ENCODE measurements at places on chromosomes 1 and 21.

DNA sequence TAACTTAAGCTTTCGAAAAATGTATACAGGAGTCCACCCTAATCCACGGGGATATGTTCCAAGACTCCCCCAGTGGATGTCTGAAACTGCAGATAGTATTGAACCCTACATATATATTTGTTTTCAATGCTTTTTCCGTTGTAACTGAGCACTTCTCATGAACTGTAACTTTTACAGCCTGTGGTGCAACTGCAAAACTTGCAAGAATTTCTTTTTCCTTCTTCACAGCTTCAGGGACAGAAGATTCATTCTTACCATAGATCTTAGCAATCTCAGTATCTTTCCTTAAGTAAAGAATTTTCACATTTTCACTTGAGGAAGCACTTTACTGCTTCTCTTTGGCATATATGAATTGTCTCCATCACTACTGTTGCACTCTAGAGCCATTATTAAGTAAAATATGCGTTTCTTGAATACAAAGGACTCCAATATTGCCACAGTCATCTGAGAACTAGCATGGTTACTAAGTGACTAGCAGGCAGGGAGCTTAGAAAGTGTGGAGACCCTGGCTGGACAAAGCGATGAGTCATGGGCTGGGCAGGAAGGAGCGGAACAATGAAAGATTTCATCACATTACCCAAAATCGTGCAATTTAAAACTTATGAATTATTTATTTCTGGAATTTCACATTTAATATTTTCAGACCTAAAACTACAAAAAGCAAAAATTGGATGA is 14.1 kb downstream of the DPYD start:
- peak; percentile 58 for DNase-seq

DNA sequence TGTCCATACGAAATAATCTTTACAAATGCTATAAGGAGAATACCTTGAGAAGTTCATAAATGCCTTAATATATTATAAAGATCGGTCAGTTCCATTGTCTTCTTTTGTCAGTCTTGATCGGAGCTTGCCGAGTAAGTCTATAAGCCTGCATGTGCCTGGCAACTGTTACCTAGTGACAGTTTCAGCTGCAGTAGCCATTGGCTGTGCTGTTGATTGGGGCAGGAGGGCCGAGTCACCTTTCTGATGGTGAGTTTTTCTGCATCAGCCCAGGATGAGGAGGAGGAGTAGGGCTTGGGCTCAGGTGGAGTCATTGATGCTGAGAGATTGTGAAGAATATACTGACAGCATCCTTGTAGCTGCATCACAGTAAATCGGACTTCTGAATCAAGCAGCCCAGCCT is 1.9 kb upstream of the GPR52 start:
- no peak for DNase-seq

- peak; percentile 34 for DNase-seq
Observed at GRCh38 chr1:201591981-201592380, 53.1 kb downstream of the NAV1 start.

DNA sequence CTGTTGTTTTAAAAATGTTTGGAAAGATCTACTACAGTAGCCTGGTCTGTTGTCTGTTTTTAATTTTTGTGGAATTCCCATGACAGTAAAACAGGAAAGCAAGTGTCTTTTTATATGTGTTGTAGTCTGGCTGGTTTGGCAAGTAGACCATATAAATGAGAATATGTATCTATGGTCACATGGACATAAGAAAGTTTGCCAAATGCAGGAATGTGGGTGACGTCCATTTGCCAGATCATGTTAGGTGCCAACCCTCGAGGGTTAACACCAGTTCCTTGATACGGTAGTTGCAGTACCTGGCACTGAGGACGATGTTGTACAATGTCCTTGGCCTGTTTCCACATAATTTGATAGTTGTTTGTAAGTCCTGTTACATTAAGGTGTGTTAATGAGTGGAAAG is 6.2 kb downstream of the DAP3 start:
- DNase-seq, result no peak

DNA sequence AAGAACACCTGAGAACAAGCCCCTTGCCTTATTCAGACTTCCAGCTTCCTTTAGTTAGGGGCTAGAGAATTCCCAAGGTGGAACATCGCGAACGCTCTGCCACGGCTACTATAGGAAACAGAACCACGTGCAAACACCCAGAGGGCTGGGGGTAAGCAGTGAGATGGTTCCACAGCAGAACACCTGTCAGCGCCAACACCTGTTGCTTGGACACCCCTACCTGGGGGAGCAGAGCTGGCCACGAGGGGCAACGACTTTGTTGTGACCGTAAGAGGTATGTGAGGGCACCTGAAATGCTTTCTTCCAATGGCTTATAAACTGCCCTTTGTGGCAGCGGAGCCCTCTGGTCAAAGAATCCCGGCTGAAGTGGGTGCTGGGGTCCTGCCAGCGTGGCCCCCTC is 50.7 kb downstream of the MRPL37 start:
- no peak for DNase-seq

DNA sequence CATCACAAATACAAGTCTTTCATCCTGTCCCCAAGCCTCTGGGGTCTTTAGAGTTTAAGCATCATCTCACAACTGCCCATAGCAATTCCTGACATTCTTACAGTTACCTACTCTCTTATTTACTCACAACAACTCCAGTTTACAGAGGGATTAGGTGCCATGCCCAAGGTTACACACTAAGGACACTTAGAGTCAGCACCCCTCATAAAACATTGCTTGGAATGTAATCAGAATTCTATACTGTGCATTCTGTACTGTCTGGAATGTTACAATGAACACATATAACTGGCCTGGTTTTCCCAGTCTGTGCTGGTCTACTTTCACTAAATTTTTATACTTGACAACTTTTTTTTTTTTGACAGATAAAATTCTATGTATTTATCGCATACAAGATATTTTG is 14.5 kb upstream of the RBM15 start:
- no peak for DNase-seq

- no peak for DNase-seq
Observed at GRCh38 chr1:63675420-63675931, 82.3 kb downstream of the PGM1 start.

DNA sequence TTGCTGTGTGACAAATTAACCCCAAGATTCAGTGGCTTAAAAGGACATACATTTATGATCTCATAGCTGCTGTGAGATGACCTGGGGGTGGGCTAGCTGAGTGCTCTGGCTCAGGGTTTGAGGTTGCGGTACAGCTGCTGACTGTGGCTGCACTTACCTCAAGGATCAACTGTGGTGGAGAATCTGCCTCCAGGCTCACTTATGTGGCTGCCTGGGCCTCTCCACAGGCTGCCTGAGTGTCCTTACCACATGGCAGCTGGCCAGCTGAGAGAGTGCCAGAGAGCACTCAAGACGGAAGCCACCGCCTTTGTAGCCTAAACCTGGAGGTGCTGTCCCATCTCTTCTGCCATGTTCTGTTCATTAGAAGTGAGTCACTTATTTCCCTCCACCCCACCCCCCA is 5.7 kb downstream of the LRRC71 start:
- DNase-seq, result peak; percentile 89

- peak; percentile 97 for DNase-seq
Observed at GRCh38 chr1:94926915-94927404, at the start of gene CNN3. TSS of gene CNN3 (minus strand) at chr1:94927110. CDS start at chr1:94926894, 216 bp downstream.

GRCh38 chr1:9850442-9851162 is 26.8 kb upstream of the CLSTN1 start:
- DNase-seq, result no peak

DNA sequence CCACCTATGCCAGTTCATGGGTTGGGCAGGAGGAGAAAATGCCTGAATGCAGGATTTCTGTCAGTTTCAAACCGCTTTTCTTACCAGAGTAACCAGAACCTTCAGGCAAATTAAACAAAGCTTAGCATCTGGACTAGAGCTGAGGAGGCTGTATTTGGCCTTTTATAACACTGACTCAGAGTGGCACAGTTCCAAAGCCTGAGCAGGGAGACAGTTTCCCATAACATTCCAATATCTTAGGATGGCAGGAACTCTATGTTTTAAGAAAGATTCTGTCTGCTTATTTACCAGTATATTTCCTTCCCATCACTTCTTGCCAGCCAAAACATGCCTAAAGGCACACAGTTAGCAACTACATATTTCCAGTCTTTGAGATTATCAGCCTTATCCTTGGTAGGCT is 46.8 kb downstream of the UBR4 start:
- DNase-seq, result no peak

- no peak for DNase-seq
Observed at GRCh38 chr1:107187399-107187798, 46.6 kb downstream of the NTNG1 start.

GRCh38 chr1:24961334-24961733 is 31.3 kb upstream of the RUNX3 start:
- no peak for DNase-seq

- DNase-seq, result peak; percentile 55
Observed at GRCh38 chr1:20730690-20731056, 1.8 kb downstream of the SH2D5 start.

DNA sequence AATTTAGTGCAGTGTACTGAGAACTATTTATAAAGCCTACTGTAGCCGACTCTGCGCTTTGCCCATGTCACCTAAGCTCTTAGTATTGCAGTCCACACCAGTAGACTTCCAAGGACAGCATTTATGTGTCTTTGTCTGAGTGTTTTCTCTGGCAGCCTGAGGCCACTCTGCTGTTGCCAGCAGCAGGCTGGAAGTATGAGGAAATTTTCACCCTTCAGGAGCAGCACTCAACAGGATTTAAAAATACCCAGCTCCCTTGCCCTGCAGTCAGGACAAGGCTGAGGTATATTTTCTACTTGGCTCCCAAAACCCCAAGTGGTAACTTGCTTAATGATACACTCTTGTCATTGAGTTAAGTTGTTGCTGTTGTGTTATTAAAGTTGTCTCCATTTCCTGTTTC is 230.1 kb downstream of the SRGAP2C start:
- DNase-seq, result no peak

- DNase-seq, result no peak
Observed at GRCh38 chr21:26225046-26225445, 54.5 kb upstream of the APP start.

GRCh38 chr1:2134621-2135307 is 59.8 kb downstream of the FAAP20 start:
- peak; percentile 75 for DNase-seq

DNA sequence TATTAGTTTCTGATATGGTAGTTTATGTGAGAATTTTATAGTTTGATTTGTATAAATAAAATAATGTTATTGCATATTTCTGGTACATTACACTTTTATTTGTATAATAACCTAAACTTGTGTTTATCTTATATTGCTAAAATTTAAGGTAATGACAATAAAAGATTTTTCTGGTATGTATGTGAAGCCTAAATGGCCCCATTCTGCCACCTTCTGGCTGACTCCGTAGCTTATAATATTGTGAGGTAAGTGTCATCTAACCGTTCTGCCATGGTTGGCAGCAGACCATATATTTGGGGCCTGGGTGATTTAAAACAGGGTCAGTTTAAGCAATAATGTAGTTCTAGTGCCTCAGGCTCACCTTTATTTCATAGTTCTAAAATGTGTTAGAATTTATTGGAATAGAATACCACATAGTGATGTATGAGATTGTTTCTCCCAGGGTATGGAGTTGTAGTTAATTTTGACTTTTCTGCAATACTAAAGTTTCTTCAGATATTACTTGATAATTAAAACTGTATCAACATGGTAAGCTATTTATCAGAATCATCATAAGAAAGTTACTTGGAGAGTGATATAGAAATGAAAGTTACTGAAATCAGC is 21.2 kb upstream of the PRKACB start:
- DNase-seq, result no peak

GRCh38 chr1:47238935-47239592 is 7.0 kb upstream of the TAL1 start:
- DNase-seq, result no peak

GRCh38 chr1:17531343-17531681 is 8.2 kb upstream of the ARHGEF10L start:
- DNase-seq, result no peak

DNA sequence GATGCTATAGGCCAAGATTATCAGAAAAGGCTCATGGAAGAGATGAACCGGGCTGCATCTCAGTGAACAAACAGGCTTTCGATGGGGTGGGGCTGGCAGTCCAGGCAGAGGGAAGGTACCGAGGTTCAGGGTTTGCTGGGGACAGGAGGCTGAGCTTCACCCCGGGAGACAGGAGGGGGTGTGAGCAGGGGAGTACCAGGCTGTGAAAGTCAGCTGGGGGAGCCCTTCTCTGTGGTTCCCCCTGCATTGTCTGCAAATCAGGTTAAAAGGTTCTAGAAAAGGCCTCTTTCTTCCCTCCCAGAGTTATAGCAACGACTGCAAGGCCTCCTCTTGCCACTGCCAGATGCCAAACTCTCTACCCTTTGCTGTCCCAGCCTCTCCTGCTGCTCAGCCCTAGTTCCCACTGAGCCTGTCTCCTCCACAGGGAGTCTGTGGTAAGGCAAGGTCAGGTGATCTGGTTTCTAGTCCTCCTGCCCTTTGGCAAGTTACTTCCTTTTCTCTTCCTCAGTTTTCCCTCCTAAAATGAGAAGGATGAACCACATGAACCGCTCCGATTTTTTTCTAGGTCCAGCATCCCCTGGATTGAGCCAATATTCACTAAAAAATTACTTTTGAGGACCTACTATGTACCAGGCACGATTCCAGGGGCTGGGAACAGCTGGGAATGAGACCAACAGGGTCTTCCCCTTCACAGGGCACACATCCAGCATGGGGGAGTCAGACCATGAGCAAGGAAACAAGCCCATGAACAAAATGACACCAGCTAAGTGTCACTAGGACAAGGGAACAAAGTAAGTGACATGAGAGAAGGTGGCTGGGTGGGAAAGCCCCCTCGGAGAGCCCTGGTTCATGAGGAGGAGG is 7.2 kb downstream of the LAD1 start:
- no peak for DNase-seq

- DNase-seq, result no peak
Observed at GRCh38 chr1:36734356-36734755, 251.6 kb upstream of the CSF3R start.

DNA sequence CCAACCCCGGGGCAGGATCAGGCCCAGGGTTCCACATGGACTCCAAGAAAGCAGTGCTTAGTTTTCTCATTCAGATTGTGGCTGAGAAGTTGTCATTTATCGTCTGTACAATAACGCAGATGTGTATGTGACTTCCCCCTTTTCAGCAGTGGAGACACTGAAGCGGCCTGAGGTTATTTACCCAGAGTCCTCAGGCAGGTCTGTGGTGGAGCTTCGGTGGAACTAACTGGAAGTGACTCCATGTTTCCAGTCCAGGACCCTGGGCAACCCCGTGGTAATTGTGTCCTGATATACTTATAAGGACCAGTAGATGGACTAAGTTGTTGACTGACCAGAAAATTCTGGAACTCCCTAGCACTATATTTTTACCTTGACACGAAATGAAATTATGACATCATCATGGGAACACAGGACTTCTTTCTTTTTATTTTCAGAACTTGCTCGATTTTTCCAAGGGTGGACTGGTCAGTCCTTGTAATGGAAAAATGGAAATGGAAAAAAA is 1.0 kb upstream of the IER5 start:
- DNase-seq, result no peak

GRCh38 chr1:7962014-7962335 is 464 bp downstream of the PARK7 start:
- no peak for DNase-seq

All from upper lobe of right lung (tissue), 1 donor.